SK-N-SH (cell line): ENCODE measurements at places on chromosomes 4 and X.

- no peak for DNase-seq
Observed at GRCh38 chr4:74447636-74448233, 2.8 kb downstream of the AREG start.

DNA sequence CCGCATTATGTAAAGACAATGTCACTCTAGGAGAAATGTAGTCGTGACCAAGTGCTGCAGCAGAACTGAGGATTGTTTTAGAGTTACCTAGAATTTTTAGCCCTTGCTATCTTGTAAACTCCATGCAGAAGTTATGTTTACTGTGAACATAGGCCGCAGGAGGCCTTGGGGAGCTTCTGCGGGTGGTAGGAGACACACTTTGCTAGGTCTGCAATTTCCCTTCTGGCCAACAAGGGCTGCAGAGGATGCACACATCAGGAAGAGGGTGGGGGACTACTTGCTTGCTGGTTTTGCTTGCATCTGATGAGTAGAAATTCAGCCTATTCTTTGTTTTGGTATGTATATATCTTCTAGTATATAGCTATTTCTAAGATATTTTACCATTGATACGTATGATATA lies 23.1 kb downstream of the BANK1 start:
- no peak for DNase-seq

DNA sequence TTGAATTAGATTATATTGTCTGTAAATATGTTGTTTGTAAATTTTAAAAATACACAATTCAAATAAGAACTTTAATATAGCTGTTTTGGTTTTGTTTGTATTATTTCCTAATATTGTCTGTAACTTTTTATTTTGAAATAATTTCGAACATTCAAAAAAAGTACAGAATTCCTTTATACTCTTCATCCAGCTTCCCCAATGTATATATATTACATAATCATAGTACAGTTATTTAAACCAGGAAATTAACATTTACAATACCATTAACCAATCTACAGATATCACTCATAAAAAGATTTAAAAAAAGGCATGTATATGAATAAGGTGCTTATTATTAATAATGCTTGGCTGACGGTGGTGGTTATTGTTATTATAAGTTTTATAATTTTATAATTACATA lies 84.1 kb downstream of the LRBA start:
- no peak for DNase-seq

DNA sequence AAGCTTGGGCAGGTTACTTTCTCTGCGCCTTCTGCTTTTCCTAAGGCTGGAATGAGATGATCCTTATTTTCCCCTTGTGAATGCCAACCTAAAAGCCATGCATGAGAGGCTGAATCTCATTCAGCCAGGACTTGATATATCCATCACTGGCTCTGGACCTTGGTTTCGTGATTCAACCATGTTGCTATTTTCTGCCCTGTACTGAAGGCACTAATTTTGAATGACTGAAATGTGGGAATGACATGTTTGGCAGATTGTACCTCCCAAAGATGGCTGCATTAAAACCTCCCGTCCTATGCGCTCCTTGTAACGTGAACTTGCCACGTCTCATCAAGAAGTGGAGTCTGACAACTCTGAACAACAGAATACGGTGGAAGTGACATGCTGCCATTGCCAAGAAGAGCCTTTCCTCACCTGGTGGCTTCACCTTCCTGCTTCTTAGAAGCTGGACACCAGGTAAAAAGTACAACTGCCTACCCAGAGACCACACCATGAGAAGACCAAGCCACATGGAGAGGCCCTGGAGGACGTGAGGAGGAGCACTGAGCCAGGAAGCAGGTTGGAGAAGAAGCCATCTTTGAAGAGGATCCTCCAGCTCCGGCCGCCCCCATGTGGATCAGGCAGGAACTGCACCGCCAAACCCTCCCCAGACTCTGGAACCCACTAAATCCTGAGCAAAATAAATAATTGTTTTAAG lies 174.5 kb downstream of the NSUN7 start:
- DNase-seq = peak; percentile 83

DNA sequence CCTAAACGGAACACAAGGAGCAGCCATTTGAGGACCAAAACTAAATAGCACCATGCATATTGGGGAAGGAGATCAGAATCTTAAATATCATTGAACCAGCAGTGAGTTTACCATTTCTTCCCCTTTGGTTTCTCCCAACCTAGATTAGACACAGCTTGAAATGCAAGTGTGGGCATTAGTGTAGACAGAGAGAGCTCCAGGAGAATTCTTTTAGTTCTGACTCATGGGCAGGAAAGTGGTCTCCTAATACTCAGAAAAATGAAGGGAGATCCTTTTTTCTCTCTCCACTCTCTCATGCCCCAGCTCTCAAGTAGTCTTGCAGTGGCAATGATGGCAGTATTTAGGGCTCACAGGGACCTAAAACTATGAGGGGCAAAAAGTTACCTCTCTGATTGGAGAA lies 567.9 kb downstream of the INPP4B start:
- no peak for DNase-seq

- no peak for DNase-seq
Observed at GRCh38 chr4:64581422-64581821, 172.2 kb upstream of the TECRL start.

GRCh38 chr4:163404580-163404979 lies 60.9 kb downstream of the NPY5R start:
- no peak for DNase-seq

- DNase-seq = no peak
Observed at GRCh38 chr4:13907255-13907751, 279.8 kb upstream of the BOD1L1 start.

- DNase-seq = no peak
Observed at GRCh38 chrX:154063234-154063633, 34.3 kb downstream of the MECP2 start.

DNA sequence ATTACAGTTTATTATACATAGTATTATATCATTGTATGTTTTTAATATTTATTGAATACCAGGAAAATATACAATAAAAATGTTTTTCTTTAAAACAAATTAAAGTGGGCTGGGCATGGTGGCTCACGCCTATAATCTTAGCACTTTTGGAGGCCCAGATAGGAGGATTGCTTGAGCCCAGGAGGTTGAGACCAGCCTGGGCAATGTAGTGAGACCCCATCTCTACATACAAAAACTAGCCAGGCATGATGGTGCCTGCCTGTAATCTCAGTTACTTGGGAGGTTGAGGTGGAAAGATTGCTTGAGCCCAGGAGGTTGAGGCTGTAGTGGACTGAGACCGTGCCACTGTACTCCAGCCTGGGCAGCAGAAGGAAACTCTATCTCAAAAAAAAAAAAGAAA lies 38.3 kb upstream of the PDS5A start:
- no peak for DNase-seq

DNA sequence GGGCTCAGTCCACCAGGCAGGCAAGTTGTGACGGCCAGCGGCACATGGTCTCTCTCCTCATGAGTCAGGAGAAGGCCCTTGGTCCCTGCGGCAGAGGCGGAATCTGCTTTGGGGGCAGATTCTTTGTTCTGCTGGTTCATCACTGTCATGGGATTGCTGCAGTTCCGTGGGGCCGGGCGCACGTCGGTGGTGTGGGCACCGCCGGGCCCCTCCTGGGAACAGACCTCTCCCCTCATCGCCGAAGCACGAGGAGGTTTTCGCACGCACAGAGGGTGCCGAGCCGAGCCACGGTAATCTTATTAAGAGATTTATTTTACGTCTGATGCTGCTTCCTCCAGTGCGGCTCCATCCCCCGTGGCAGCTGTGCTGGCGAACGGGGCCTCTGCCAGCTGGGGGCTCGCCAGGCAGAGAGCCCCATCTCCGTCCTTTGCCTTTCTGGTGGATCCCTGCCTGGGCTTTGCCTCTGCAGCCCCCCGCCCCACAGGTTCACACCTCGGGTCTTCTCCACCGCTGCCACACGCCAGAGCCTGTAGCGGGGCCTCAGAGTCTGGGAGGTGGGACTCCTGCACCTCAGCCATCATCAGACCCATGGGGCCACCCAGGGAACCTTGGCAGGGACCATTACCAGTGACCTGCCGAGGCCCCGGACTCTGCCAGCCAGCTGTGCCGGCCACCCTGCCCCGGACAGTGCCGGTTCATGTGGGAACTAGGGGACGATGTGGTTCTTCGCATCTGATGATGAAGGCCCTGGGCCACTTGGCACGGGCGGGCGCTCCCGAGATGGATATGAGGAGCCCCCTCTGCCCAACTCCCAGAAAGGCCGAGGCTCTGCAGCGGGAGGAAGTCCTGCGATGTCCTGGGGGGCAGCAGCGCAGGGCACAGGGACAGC lies 86.7 kb upstream of the NKX1-1 start:
- DNase-seq = peak; percentile 44

DNA sequence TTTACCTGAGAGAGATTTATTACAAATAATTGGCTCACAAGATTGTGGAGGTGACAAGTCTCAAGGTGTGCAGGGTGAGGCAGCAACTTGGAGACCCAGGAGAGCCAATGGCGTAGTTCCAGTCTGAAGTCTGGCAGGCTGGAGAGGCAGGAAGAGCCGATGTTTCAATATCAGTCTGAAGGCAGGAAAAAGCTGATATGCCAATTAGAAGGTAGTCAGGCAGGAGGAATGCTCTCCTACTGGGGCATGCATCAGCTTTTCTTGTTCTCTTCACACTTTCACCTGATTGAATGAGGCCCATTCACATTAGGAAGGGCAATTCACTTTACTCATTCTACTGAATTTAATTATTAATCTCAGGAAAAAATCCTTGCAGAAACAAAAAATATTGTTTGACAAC lies 1351.7 kb upstream of the ADGRL3 start:
- DNase-seq = no peak

GRCh38 chr4:67393699-67394281 lies 151.5 kb downstream of the CENPC start:
- peak; percentile 16 for DNase-seq

DNA sequence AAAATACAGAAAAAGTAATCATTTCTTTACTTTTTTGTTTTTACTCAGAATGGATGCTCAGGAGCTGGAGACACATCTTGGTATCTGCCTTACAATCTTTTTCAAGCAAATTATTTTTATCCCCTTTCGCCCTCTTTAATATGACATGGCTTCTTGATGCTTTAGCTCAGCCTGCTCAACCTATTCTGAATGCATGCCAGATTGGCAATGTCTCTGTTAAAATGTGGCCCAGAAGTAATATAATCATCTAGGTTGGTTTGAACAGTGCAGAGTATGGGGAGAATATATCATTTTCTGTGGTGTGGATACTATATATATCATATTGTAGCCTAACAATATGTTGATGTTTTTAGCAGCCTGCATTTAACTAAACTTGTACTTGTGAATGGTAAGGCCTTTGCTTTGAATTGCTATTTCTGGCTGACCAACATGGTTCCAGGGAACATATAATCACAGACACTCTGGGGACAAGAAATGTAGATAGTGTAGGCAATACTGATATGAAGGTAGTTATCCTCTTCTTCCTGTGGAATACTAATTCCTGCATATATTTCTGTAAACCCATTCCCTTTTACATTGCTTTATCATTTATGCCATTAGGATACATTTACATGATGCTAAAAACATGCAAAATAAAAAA lies 282.7 kb downstream of the PPP3CA start:
- DNase-seq = no peak

DNA sequence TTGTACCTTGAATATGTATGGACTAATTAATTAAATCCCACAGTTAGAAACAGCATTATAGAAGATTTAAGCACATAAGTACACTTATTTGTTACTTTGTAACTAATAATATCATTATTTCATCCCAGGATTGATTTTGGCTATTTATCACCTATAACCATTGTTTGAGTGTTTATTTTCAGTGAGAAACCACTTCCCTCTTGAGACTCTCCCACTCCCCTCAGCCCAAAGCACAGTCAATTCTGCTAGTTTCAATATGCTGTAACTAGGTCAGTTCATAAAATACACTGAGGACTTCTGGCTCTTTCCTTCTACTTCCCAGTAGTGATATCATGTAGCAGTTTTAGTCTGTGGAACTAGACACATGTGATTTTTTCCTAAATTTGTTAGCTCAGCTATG lies 16.3 kb downstream of the OFD1 start:
- no peak for DNase-seq

- peak; percentile 3 for DNase-seq
Observed at GRCh38 chr4:63921561-63921960, 487.7 kb downstream of the TECRL start.

GRCh38 chrX:153342762-153343558 lies 9.0 kb downstream of the ZNF275 start:
- no peak for DNase-seq

DNA sequence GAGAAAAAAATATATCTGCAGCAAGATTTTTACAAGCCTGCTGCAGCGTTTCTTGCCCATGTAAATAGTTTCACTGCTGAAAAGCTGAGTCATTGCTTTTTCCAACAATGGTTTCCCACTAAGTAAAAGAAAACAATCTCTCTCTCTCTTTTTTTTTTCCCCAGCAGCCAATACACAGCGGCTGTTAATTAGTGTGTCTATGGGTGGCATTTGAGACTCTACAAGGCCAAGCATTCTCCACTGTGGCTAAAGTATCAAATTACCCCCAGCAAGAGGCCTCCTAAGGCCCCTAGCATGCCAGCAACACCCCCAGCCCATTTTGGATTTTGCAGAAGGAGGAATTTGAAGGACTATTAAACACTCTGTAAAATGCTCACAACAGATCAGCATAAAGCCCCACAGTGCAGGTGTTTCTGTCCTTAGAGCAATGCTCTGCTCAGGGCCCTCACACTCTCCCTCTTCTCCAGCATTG lies 837.4 kb downstream of the TRIML1 start:
- DNase-seq = no peak

- DNase-seq = no peak
Observed at GRCh38 chrX:17030580-17031270, 84.3 kb downstream of the REPS2 start.

GRCh38 chr4:93700571-93700970 lies 128.0 kb upstream of the ATOH1 start:
- DNase-seq = peak; percentile 2

GRCh38 chr4:102610476-102610875 lies 109.3 kb downstream of the NFKB1 start:
- DNase-seq = no peak

DNA sequence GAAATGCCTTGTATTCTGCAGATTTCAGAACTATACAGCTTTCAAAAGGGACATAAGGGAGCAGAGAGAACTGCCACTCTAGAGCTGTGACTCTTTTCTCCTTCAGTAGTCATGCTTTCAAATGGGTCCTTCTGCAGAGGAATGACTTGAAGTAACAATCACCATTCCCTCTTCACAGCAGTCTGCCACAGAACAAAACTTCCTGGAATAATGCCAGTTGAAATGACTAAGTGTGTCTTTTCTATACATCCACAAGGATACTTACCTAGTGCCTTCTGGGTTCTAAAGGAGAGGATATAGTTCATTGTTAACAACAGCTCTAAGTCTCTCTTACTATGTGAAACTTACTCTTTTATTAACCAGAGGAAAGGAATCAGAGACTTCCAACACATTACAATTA lies 515.4 kb upstream of the ATOH1 start:
- DNase-seq = no peak

- DNase-seq = peak; percentile 8
Observed at GRCh38 chr4:132332932-132333723, 816.0 kb upstream of the PCDH10 start.
